ENCODE measurements at places on chromosomes 5 and 9.

DNA sequence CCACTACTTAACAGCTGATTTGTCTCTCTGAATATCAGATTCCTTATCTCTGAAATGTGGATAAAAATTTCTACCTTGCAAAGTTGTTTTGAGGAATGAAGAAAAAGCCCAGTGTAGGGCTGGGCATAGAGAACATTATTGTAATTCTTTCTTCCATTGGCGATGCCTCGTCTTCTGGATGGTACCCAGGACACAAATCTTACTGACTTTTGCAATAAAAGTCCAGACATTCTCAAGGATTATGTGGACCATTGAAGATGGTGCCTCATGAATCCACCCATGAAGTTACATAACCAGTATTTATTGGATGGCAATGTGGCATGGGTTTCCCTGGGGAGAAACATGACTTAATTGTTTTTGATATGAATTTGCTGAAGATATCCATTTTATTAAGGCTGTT, 33.1 kb downstream of the NNT start:
- DNase-seq: no peak

GRCh38 chr9:38153152-38153909, 84.3 kb upstream of the SHB start:
- no peak for DNase-seq

DNA sequence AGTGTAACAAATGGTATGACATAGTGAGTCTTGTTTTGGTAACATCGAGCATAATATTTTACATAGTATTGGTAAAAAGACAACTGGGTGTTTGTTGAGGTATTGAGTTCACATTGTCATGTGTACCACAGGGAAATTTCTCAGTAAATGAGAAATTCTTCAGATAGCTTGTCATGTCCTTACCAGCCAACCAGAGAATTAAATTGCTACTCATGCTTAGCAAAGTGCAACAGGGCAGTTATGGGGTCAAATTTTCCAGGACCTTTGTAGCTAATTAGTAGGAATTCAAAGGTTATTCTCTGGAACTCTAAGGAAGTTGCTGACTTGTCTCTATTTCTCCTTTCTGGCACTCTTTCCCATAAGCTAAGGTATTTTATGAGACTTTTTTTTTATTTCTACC, 595.7 kb downstream of the EFNA5 start:
- no peak for DNase-seq

DNA sequence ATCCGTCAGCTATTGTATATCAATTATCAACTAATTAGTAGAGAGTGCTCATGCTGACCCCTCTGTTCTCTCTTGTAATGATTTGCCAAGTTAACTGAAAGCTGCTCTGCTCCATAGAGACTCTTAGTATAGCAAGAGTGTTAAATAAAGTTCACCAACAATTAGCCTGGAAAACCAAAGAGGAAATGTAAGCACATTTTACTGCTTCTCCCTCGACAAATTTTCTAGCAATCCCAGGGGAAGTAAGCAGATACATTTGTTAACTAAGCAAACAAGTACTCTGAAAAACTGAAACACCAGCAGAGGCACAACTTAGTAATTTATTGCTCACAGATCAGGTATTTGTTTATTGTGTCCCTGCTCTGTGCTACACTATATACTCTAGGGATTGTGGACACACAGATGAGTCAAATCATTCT, 162.2 kb downstream of the GLIS3 start:
- DNase-seq: no peak

DNA sequence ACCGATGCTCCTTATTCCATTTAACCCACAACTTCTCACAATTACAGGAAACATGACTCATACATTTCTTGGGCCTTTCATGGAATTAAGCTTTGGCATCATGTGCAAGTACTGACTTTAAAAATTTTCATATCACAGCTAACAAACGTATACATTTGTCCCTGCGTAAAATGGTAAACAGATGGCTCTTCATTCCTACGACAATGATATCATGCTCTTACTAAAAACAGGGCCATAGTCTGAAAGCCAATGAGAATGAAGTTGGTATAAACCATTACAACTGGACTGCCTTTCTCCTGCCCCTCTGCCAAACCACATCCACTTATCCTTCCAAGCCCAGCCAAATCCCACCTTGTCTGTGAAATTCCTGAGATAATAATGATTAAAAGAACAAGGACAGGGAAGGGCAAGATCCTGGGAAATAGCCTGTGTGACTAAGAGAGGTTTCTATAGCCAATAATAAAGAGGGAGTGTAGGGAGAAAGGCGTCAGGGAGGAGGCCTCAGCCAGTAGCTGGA, 44.9 kb upstream of the ZNF366 start:
- DNase-seq: no peak

DNA sequence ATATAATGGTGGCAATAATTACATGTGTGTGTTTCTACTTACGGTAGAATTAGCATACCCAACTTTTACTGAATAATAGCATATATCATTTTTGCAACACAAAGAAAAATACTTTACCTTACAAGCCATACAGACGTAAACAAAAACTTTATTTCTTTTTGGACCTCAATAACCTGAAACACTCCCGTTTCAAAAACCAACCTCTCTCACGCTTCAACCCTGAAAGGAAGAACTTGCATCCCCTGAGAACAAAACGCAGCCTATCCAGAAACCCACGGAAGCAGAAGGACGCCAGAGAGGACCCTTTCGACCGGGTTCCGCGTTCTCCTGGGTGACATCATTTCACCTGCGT, at the start of gene RNF38:
Gene RNF38, minus strand, starts transcription at position 290 of the 352 bp plus-strand sequence. Its CDS starts 161 bp downstream, at position 129.
- DNase-seq: no peak

- no peak for DNase-seq
Observed at GRCh38 chr9:138111607-138112006, 234.0 kb downstream of the CACNA1B start.

DNA sequence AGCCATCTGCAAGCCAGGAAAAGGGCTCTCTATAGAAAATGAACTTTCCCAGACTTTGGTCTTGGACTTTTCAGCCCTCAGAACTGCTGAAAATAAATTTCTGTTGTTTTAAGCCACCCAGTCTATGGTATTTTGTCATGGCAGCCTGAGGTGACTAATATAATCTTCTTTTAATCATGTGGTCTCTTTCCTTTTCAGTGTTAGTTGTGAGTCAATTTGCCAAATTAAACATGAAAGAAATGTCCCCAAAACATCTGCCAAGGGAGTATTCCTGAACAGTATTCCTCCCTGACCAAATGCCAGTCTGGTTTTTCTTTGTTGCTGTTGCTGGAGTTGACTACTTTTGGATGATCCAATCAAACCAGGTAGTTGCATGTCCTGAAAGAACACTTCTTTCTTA, 4.7 kb upstream of the YTHDC2 start:
- DNase-seq: no peak

GRCh38 chr5:17022296-17022695, 86.2 kb upstream of the MYO10 start:
- DNase-seq: no peak

DNA sequence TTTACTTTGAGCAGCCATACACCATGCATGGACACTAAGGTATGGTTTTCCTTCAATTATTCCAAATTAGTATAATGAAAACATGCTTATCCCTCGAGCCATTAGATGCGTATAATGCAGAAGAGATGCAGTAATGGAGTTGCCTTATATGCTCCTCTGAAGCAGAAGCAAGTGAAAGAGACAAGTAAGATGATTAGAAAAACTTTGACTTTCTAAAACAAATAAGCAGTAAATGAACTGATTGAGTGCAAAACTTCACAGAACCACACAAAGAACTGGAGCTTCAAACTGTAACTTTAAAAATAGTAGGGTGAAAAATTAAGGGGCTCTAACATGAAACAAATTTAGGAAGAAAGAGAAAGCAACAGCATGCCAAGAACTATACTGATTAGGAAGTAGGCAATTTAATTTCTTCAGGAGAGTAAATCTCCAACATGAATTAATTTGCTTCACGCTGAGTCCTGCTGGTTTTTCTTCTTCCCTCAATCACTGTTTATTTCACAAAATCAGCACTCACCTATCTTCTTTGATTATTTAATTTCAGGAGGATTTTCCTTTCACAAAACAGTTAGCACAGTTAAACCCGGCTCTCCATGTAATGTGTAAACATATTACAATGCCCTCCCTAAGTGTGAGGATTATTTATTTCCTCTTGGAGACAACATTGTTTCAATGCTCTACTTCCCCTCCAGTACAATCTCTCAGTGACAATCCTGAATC, 90.3 kb upstream of the PAM start:
- no peak for DNase-seq

- no peak for DNase-seq
Observed at GRCh38 chr9:61674465-61674864, 484.6 kb downstream of the SPATA31A7 start.

GRCh38 chr5:80150731-80151130, 105.1 kb downstream of the SERINC5 start:
- DNase-seq: no peak

DNA sequence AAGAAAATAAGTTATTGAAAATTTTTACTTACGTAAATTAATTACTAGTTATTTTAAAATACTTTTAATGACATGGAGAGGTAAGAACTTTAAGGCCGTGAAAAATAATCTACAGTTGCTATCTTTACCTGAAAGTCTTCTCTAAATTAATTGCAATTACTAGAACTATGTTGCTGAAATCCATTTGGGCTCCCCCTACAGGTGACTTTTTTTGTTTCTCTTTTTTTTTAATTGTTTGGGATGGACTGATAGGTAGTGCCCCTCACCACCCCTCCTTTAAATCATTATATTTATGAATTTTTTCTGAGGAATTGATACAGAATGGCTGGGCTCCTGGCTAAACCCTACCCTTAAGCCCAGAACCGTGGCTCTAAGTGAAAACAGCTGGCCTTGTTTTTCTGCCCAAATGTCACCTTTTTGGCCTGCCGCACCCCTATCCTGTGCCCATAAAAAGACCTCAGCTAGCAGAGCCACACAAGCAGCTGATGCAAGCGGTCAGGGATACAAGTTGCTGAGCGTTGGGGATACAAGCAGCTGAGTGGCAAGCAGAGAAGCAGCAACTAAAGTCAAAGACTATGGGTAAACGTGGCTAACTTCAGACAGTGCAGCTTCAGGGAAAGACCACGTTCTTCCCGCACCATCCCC, 315.2 kb upstream of the ACO1 start:
- DNase-seq: no peak

DNA sequence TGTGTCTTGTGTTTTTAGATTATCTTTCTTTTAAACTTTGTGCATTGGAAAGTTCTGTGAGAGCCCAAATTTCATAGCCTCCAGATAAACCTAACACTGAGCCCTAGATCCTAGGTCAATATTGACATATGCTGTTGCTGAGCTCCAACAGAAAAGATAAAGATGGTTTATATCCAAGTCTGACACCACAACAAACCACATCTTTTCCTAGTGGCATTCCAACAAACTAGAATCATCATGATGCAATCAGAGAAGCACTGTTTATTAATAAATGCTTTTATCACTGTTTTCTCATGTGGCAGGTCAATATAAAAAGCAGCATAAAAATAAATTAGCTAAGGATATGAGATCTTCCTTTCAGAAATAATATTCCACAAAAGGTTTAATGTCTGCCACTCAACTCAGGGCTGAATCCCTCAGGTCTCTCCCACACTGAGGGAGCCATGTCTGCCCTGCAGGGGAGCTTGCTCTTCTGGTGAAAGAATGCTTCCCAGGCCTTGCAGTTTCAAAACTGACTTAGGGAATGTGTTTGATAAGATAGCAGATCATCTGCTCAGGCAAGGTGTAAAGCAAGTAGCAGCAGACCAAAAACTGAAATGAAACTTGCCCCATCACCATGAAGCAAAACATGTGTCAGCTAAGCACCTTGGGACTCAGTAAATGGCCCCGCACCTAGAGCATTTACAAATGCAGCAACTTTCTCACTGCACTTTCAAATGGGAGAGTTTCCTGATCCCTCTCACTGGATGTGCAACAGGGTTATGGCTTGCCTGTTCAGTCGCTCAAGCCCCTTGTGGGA, 493.0 kb downstream of the AGTPBP1 start:
- DNase-seq: no peak

DNA sequence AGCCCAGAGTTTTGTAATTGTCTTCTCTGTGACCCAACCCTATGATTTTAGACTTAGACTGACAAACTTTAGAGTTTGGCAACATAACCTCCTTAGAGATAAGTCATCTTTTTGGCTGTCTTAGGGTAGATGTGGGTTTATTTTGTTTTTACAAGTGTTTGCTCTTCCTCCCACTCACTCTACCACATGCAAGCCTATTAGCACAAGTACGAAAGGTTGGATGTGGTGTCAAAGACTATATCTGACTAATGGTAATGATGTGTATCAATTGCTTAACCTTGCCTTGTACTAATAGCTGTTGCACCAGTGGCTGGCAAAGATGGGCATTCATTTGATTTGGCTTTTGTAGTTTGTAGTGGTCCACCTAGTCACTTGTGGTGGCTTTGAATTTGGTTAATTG, 46.5 kb downstream of the SLC25A46 start:
- no peak for DNase-seq

- no peak for DNase-seq
Observed at GRCh38 chr5:38634568-38635369, 78.3 kb upstream of the LIFR start.

DNA sequence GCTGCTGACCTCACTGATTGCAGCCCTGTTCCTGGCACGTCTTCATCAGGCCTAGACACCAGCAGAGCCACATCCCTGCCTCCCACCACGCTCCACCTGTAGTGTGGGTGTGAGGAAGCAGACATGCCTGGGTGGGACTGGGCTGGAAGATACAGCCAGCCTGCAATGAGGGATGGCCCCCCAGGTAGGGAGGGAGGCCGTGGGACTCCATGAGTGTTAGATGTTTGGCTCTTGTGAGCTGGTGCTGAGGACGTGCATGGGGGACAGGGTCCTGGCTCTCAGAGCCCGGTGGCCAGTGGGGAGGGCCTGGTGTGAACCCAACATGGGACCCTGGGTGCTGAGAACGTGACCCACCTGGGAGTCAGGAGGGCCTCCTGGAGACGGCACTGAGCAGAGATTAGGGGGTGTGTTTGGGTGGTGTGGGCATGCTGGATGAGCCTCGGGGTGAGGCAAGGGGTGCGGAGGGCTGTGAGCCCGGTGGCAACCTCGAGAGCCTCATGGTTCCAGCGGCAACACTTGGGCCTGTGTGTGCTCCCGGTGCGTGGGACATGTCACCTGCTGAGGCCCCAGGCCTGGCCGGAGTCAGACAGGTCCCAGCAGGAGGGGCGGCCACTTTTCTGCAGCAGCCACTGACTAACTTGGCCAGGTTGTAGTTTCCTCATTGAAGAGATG, 87.6 kb downstream of the PHF2 start:
- DNase-seq: no peak

GRCh38 chr5:142433526-142434321, 108.9 kb upstream of the SPRY4 start:
- no peak for DNase-seq

DNA sequence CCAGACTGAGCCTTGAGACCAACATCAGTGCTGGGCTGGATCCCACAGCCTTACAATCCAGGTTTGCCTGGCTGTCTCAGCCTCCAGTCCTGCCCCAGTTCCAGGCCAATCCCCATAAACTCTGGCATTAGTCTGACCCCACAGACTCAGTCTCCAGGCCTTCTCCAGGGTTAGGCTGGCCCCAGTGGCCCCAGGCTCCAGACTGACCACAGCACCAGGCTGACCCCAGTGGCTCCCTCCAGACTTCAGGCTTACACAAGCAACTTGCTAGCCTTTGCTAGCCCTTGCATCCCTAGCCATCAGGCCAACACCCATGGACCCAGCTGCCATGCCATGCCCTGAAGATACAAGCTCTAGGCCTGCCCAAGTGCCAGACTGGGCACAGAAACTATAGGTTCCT, 1326.0 kb upstream of the C9orf72 start:
- no peak for DNase-seq
